Substantia nigra (tissue), 51 donors: ENCODE measurements at places on chromosomes 6 and 20.

- no peak for DNase-seq
Measured at GRCh38 chr6:40903456-40903855, 135.6 kb downstream of the UNC5CL start.

DNA sequence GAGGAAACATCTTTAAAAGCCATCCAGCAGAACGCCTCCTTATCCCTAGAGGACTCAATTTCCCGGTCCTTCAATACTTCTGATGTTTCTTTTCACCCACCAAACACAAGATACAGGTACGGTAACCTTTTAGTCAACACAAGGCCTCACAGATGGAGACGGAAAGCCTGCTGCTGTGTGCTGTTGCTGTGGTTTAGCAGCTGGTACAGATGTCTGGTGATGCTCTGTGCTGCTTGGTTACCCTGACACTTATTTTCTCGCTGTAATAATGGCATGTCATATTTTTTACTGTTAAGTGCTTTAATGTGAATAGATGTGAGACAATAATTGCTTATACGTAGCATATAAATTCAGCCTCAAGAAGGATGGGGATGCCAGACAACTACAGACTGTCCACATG, 25.3 kb downstream of the GMDS start:
- no peak for DNase-seq

DNA sequence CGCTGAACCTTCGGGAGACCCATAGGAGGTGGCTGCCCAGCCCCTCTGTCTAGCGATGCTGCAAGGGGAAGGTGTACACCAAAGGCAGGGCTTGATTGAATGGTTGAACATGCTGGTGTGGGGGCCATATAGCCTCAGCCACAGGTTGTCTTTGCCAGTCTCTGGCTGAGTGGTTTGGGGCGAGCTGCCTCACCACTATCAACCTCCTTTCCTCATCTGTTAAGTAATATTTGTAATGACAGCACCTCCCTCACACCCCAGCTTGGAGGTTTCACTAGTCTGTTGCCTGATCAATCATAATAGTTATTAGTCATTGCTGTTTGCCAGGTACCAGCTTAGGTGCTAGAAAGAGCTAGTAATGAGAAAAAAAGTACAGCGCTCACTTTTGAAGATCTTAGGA, 11.8 kb upstream of the ZNF831 start:
- no peak for DNase-seq

DNA sequence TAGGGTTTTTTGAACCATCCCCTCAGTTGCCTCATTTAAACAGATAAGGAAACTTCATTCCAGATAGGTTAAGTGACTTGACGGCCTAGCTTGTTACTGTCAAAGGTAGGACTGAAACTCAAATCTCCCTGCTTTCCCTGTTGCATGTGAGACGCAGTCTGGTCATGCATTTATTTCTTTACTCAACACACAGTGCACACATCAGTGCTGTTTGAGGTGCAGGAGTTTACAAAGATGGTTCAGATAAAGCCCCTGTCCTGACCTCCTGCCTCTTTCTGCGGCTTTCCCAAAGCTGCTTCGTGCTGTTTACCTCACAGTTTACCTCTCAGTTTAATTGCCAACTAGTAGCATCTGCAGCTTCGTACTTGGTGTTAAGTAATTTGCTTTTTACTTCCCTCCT, 26.6 kb downstream of the TIAM2 start:
- no peak for DNase-seq

- DNase-seq: no peak
Measured at GRCh38 chr6:17729223-17730077, 22.7 kb upstream of the NUP153 start.

DNA sequence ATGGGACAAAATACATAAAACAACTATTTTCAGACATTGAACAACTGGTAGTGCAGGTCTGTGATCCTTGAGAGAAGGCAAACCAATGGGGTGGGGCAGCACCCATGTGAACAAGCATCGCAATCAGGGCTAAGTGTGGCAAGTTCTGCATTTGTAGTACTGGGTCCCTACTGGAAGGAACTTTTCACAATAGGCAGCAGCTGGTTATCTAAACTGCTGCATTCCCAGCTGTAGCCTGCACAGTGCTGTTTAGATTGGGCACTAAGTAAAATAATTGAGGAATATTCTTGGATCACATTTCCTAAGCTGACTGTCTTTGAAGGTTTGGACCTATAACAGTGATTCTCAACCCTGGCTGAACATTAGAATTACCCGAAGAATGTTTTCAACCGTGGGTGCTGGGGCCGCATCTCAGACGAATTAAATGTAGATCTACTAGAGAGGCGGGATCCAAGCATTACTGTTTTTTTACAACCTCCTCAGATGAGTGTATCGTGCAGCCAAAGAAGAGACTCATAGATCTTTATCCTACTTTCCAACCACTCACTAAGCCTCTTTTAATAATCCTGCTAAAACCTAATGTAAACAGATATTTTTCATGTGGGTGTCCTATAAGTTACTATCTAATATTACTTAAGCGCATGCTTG, 12.4 kb upstream of the MAP3K4 start:
- DNase-seq: no peak

GRCh38 chr20:60352596-60352995, 394.4 kb downstream of the CDH26 start:
- no peak for DNase-seq

GRCh38 chr20:49219924-49220831, 962 bp downstream of the DDX27 start:
- DNase-seq: no peak

DNA sequence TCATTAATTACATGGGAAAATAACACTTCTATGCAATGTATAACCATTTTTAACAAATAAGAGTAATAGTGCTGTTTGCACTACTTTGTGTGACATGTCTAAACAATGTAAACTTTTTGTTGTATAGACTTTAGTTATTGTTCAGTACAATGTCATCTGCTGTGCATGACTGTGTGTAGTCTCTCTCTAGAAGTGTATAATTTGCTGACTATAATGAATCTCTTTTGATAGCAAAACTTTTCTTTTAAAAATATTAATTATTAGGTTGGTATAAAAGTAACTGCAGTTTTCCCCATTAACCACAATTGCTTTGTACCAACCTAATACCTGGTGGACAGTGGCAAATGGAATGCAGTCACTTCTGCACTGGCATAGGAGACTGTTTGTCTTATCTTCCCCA, 124.2 kb upstream of the SGK1 start:
- no peak for DNase-seq

DNA sequence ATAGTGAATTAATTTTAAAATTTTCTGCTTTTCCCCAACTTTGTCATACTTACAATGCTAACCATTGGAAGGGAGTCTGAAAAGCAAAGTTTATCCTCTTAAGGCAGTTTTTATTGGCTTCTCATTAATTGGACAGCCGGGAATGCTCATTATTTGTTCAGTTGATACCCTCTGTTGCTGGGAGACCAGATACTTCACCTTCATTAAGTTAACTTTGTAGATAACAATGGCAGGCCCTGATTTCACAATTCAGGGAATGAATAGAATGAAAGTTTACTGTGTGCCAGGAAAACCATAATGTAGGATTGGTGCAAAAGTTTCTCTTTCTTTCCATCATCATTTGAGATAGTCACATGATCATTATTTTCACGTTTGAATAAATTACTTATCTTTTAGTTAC, 49.0 kb downstream of the COL19A1 start:
- DNase-seq: no peak

GRCh38 chr6:34865107-34865506, 22.7 kb downstream of the TAF11 start:
- DNase-seq: no peak

DNA sequence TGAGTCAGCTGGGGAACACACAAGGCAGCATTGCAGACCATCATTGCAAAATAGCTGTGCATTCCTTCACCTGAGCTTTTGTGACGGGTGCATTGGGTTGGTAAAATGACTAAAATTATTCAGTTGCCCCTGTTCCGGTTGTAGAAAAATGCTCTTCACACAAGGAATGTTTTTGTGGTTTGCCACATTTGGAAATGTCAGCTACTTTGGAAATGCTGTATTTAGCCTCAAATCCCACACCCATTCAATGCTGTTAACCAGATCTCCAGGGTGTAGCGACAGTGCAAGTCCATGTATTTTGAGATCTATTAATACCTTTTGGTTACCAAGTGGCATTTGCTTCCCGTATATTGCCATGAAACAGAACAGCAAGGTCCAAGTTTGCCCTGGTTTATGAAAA, 201.2 kb downstream of the FOXA2 start:
- DNase-seq: no peak

DNA sequence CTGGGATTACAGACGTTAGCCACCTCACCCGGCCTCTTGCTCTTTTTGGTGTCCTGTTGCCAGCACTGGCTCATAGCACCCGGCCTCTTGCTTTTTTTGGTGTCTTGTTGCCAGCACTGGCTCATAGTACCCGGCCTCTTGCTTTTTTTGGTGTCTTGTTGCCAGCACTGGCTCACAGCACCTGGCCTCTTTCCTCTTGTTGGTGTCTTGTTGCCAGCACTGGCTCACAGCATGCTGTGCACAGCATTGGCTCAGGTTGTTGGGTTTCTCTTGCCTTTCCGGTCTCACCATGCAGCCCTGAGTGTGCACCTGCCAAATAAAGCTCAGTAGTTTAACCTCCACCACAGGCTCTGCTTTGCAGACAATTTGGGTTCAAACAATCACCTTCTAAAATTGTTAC, 208.2 kb downstream of the THBS2 start:
- no peak for DNase-seq

GRCh38 chr6:115004982-115005381, 662.2 kb upstream of the HS3ST5 start:
- DNase-seq: no peak

DNA sequence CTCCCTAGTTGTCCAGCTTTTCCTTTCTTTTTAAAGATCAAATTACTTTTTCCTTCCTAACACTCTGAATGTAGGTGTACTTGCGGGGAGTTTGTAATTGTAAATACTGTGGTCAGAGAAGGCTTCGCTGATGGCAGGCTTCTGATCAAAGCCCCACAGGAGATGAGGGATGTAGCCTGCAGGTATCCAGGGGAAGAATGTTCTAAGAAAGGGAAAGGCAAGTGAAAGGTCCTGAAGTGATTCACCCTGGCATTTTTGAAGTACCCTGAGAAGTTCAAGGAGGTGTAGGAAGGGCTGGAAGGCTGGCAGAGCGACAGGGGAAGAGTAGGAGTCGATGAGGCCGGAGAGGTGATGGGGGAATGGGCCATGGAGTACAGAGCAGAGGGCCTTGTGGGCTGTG, 38.2 kb upstream of the CCN6 start:
- no peak for DNase-seq

DNA sequence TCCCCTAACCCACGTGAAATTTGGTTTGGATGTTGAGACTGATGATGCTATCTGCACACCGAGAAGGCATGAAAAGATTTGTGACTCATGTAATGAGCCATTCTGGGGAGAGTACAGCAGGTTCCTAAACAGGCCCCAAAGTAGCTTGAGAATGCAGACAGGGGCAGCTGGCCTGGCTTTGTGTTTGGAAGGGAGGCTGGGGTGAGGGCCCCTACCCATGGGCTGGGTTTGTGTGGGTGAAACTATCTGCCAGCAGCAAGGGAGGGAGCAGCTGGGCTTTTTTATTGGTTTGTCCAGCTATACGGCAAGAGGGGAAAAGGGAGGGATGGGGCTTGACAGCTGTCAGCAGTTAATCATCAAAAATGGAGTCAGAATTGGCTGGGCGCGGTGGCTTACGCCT, 87.0 kb upstream of the RNF24 start:
- no peak for DNase-seq

- no peak for DNase-seq
Measured at GRCh38 chr6:133306931-133307330, 65.8 kb downstream of the EYA4 start.

DNA sequence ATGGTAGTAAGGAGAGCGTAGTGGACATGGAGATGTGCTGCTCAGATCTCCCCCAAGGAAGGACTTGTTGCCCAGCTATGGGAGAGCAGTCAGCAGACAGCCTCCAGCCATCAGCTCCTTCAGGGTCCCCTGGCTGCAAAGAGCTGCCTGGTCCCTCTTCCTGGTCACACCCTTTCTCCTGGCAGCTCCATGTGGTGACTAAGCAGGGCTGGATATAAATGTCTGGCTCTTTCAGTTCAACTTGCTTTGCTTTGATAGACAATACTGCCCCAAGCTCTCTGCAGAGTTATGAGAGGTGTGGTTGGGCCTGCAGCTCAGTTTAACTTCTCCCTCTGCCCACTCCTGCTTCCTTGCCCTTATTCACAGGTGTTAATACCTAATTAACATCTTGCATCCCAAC, 64.1 kb upstream of the DDR1 start:
- no peak for DNase-seq

- no peak for DNase-seq
Measured at GRCh38 chr20:20519269-20519668, 151.4 kb downstream of the INSM1 start.

GRCh38 chr20:38125157-38126056, 39.7 kb downstream of the TGM2 start:
- no peak for DNase-seq

- no peak for DNase-seq
Measured at GRCh38 chr6:30260036-30260504, 46.9 kb upstream of the TRIM26 start.
